ENCODE measurements at places on chromosomes 1 and 21. TPM values are rescaled to one million over a fixed set of nuclear protein-coding genes. Genes with fewer than 3 reads are reported as not detected.

GRCh38 chr21:37088186-37088735, 15.2 kb downstream of the TTC3 start:
- no peak for DNase-seq

GRCh38 chr1:112579801-112580510, 39.0 kb downstream of the ST7L start:
- DNase-seq, result no peak

- no peak for DNase-seq
Measured at GRCh38 chr1:33397125-33397506, 33.8 kb downstream of the PHC2 start.

The MCOLN3 gene
- total RNA-seq, result 1.5 TPM

The LCE3E gene
- not detected for total RNA-seq

The XCL2 gene
- total RNA-seq, result not detected

Measured in H7 (cell line).